ENCODE measurements at places on chromosomes 1 and 21. TPM values are rescaled to one million over a fixed set of nuclear protein-coding genes. Genes with fewer than 3 reads are reported as not detected.

The SPAG17 gene
- total RNA-seq, result not detected

The IL22RA1 gene
- 2.0 TPM for total RNA-seq

The KRTAP19-1 gene
- total RNA-seq, result not detected

The NUCKS1 gene
- 36.8 TPM for total RNA-seq

DNA sequence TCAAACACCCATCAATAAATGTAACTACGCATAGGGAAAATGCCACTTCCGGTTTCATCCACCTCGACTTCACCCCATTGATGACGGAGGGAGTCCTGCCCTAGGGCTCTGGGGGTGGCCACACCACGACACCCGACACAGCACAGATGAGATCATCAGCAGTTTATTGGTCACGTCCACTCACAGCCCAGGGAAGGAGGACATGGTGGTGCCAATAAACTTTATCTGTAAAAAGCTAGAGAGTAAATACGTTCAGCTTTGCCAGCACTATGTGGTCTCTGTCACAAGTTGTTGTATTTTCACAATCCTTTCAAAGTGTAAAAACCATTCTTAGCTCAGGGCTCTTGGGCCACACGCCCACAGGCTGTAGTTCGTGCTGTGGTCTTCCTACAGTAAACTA, 16.3 kb downstream of the SETD4 start:
- H3K27ac ChIP-seq, result no peak overlapping the region
- no peak overlapping the region for H3K4me3 ChIP-seq
- no peaks in the 10 kb centered on the region for H3K27me3 ChIP-seq
- H3K4me1 ChIP-seq, result no peaks in the 10 kb centered on the region

DNA sequence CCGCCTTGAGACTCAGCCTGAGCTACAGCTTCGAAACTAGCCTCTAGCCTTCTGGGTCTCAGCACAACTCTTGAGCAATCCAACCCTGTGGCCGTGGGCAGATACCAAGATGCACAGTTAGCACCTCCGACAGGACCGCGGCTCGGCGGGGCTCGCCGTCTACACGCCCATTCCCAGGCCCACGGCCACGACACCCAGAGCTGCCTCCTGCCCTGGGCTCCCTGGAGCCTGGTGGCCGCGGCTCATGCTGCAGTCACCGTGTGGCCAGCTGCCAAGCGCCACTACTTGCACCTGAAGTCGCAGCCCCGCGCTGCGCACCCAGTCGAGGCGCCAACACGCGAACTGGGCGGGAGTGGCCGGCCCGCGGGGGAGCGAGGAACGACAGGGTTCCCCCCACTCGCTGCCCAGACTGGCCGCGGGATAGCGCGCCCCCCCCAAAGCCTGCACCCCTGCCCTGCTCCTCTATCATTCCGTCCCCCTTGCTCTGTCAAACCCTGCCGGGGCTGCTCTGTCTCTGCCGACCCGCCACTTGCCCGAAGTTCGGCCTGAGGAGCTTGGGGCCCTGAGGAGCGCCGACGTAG, 729 bp upstream of the CDCA8 start:
- no peaks in the 10 kb centered on the region for H3K27me3 ChIP-seq
- DNase-seq, result peak; percentile 68
- peak overlapping the region; percentile 34 for H3K27ac ChIP-seq
- no peaks in the 10 kb centered on the region for H3K36me3 ChIP-seq
- H3K4me3 ChIP-seq, result peak overlapping the region; percentile 79
- no peaks in the 10 kb centered on the region for H3K4me1 ChIP-seq

DNA sequence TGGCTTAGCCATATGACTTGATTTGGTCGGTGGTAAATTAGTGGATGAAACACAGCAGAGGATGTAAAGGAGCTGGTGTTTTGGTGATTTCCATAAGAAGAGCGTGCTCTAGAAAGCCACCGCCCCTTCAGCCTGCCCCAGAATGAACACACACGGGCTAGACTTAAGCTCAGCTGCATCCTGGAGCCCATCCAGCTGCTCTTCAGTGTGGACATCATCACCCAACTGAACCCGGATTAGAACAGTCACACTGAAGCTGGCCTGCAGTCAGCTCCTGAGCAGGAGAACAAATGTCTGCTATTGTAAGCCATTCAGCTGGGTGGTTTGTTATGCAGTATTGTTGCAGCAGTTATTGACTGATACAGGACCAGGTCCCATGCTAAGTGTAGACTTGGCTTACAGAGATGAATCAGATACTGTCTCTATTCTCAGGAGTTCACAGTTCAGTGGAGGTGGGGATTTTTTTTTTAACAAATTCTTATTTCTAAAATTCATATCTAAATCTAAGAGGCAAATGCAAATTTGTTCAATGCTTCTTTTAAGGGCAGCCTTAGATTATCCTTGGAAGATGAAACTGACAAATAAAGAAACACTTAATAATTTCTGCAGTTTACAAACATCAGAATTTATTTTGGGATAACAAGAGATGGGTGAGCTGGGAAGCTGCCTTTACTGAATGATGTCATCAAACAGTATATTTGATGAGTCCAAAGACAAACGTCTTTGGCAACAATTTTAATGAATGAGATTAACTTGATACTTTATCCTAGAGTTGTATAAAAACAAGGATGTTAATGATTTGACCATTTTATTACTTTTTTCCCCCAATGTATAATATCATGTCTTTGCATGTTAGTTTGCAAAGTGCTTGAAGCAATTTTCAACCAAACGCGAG, 251.2 kb downstream of the TRABD2B start:
- H3K4me3 ChIP-seq, result no peak overlapping the region
- H3K36me3 ChIP-seq, result no peaks in the 10 kb centered on the region
- H3K27ac ChIP-seq, result no peak overlapping the region
- no peak for DNase-seq
- H3K27me3 ChIP-seq, result no peaks in the 10 kb centered on the region
- no peaks in the 10 kb centered on the region for H3K4me1 ChIP-seq

- no peaks in the 10 kb centered on the region for H3K27me3 ChIP-seq
- no peak overlapping the region for H3K27ac ChIP-seq
- DNase-seq, result no peak
- H3K4me1 ChIP-seq, result no peaks in the 10 kb centered on the region
These were observed 121.5 kb downstream of the GPR52 start for GRCh38 chr1:174569240-174569639.

DNA sequence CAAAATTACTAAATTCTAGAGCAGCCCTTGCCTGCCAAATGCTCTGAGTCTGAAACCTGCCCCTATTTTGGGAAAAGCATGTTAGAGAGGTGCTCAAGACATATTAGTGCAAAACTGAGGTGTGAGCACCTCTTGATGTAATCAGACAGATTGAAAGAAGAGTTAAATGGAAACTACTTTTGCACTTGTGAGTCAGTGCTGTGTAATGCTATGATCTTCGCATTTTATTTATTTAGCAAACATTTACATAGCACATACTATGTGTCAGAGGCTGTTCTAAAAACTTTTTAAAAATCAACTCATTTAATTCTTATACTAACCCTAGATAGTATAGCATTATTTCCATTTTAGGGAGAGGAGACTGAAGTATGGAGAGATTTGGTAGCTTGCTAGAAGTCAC, 138.1 kb downstream of the ELAVL4 start:
- no peak overlapping the region for H3K4me3 ChIP-seq
- no peak for DNase-seq
- H3K27ac ChIP-seq, result no peak overlapping the region
- no peaks in the 10 kb centered on the region for H3K4me1 ChIP-seq

GRCh38 chr1:172826096-172826741, 167.3 kb downstream of the FASLG start:
- no peak overlapping the region for H3K27ac ChIP-seq
- no peak for DNase-seq
- no peak overlapping the region for H3K4me3 ChIP-seq
- H3K36me3 ChIP-seq, result no peaks in the 10 kb centered on the region
- no peaks in the 10 kb centered on the region for H3K27me3 ChIP-seq
